ENCODE measurements at places on chromosomes 1 and 21.

GRCh38 chr1:1929639-1930545, 10.8 kb upstream of the TMEM52 start:
- no peak for DNase-seq

- DNase-seq, result no peak
These were observed 97.2 kb downstream of the ZFYVE9 start for GRCh38 chr1:52238887-52239707.

GRCh38 chr1:28756846-28757245, 20.1 kb downstream of the YTHDF2 start:
- no peak for DNase-seq

DNA sequence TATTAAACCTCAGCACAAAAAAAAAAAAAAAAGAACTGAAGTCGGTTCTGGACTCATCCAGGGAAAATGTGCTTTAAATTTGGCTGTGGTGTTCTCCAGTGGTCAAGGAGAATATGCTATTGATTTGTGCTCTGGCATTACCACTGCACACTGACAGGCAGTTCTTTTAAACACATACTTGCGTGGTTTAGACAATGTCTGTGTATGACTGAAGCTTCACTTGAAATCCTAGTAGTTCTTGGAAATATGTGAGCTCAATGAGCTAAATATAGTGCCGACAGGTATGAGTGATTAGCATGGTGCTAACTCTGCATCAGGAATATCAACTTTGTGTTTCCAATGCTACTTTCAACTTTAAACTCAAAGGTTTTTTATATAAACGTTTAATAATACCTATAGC, 415.6 kb downstream of the SMYD3 start:
- no peak for DNase-seq

GRCh38 chr1:43233631-43234030, 36.2 kb upstream of the TMEM125 start:
- no peak for DNase-seq

GRCh38 chr1:87129038-87129437, 199.6 kb upstream of the LMO4 start:
- DNase-seq, result no peak

DNA sequence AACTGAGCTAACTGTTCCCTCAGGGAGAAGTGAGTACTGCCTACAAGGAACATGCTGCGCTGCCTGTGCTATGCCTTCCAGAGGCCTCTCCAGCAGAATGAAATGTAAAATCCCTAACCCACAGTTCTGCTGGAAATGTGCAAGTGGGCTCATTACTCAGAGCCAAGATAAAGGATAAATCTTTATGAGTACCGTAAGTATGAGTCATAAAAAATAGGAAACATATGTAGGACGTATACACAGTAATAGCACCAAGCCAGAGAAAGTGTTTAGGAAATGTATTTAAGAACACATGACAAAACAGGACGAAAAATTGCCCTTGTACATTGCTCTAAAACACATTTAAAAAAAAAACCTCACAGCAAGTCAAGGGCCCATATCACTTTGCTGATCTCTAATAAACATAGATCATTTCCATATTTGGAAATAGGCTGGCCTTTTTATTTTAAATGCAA, 104.6 kb downstream of the TGFBR3 start:
- no peak for DNase-seq

GRCh38 chr21:29501451-29501850, 202.7 kb downstream of the BACH1 start:
- DNase-seq, result no peak

GRCh38 chr1:115238336-115239147, 99.5 kb downstream of the NGF start:
- no peak for DNase-seq

DNA sequence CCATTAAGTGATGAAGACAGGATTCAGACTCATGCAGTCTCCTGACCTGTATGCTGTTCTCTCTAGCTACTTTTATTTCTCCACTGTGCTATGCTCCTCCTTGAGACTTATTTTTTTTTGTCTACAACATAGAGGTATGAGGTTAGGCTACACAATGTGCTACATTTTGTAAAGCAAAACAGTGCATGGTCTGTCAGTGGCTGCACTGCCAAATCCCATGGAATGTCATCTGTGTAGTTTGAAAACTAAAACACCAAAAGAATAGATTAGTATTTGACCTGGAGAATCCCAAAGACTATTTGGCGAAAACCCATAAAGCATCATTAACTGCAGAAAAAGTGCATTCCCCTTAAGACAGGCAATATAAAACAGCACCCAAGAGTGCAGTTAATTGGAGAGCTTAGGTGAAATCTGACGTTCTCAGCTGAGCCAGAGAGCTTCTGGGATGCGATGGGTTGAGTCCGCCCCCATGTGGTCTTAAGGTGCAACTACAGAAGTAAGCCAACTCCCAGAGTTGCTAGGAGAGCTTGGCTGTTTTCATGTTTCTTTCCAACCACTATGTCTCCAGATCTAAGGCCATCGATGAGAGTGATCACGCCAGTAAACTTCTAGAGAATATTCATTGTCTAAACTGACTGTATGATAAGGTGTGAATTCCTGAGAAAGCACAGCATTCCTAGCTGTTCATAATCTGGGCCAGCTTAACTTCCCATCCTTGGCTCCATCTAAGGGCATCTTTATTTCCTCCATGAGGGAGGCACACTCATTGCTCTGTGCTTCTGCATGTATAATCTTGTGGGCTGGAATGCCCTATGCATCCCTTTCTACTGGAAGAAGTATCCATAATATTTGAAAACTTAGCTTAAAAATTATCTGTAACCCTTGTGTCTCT, 20.7 kb upstream of the CYP2J2 start:
- DNase-seq, result peak; percentile 45

DNA sequence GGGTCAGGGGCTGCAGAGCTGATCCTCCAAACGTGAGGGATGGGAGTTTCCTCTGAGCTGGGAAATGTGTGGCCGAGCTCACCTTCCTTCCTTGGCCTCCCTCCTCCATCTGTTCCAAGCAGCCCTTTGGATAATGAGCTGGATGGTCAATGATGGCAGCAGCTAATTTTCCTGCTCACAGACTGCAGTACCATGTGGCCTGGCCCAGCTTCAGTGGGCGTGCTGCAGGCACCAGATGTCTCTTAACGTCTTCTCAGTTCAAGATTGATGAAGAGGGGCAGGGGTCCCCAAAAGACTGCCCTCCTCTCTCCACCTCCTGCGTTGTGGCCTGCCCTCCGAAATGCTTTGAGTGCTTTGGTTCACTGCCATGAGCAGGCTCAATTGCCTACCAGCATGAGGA, 86.0 kb downstream of the UBIAD1 start:
- no peak for DNase-seq

DNA sequence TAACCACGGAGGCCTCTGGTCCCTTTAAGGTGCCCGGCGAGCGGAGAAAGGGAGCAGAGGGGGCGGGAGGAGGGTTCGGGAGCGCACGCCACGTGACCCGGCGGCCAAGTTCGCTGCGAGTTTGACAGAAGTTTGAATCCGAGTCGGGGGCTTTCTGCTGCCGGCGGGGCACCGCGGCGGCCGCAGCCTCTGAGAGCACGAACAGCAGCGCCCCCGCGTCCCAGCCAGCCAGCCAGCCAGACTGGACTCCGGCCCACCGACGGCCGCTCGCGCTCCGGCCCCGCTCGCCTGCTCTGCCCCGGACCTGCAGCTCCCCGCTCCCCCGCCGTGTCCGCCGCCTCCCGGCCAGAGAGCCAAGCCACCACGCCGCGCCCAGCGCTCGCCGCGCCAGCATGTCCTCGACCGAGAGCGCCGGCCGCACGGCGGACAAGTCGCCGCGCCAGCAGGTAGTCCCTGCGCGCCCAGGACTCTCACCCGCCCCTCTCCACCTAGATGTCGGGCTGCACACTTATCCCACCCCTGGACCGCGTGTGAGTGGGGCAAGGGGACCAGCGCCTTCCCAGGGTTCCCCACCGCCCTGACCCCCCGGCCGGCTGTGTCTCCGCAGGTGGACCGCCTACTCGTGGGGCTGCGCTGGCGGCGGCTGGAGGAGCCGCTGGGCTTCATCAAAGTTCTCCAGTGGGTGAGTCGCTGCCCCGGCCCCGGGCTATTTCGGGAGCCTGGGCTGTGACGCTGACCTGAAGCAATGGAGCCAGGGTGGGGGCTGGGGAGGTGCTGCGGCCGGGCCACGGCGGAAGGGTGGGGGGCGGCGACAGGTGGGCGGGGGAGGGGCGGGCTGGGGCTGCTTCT, at the start of gene SYPL2:
Gene SYPL2 (plus strand): TSS at position 95 of the 849 bp plus-strand sequence. CDS start 298 bp downstream, at position 393.
- DNase-seq, result no peak

DNA sequence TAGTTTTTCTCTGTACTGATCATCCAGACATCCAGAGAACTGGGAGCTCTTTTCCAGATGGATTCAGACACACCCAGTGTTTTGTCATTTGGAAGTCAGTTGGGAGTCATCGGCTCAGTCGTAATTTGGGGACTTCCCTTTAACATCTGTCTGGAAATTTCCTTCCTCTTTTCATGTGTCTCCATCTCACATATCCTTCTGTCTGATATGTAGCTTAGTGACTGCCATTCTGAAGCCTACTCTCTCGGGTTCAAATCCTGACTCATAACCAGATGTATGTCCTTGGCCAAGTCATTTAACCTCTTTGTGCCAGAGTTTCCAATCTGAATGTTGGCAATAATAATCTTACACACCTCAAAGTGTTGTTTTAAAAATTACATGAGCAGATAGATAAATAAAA, 3.0 kb downstream of the MORC3 start:
- no peak for DNase-seq

DNA sequence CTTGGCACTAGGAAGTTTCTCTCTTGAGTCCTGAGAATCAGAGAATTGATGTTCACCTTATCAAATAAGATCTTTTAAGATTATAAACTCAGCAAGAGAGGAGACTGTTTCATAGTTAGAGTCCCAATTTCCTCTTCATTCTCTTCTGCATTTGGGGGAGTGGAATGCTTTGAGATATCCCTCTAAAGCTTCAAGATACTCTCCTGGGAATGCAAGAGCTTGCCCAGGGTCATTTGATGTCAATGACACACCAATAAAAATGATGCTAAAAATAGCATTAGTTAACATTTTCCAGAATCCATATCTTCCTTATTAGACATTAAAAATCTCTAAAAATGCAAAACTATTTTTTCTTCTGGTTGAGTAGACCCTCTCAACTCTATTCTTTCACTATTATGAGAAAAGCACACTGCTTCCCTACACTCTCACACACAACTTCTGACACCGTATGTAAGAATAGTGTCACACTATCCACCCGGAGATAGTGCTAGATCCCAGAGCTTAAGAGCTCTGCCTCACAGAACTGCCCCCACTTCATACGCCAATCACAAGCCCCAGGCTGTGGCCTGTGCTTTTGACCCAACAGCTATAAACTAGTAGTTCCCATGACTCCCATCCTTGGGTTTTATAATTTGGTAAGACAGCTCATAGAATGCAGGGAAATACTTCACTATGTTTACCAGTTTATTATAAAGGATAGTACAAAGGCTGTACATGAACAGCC, 399.9 kb upstream of the RUNX1 start:
- no peak for DNase-seq

DNA sequence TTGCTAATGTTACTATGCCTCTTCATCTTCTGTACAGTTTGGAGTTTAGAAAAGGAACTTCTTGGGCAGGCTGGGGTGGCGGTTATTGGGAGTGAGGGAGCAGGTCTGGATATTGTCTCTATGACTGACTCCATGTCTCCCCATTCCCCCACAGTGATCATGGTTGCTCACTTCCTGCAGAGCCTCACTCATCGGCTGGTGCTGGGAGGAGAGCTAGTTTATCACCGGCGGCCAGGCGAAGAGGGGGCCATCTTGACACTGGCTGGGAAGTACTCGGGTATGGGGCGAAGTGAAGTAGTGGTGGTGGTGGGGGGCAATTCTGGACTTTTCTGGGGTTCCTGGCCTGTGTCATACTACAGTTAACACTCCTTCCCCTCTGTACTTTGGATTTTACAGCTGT, 2.2 kb downstream of the TOMM40L start:
- DNase-seq, result no peak

GRCh38 chr1:39800471-39800835, 11.8 kb upstream of the BMP8B start:
- no peak for DNase-seq

- DNase-seq, result peak; percentile 76
These were observed 95.3 kb downstream of the PIK3R3 start for GRCh38 chr1:46036894-46037839.

- DNase-seq, result no peak
These were observed 70.0 kb downstream of the HMCN1 start for GRCh38 chr1:185804206-185804605.

GRCh38 chr1:220747437-220748088, 559 bp upstream of the MTARC2 start:
- no peak for DNase-seq

DNA sequence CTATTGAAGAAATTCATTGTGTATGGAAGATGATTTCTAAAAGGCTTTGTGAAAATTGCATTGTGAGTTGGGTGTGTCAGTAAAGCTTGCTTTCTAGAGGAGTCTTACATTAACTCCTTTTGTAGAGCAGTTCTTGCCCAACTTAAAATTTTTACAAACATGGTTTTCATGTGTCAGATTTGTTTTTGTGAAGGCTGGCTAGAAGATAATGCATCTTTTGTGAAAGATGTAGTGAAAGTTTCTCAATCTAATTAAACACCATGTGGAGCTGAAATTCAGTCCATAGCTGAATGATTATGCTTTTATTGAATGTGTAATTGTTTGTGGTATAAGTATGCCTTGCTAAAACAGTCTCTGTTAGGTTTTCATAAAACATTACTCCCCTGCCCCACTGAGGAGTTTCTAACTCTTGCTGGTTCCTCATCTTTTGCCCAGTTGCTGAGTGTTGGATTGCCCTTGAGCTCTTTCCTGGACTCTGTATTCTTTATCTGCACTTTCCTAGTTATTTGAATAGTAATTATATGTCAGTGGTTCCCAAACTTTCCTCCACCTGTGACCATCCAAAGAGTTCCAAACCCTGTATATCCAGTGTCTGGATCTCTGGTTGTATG, 38.0 kb downstream of the KCTD3 start:
- DNase-seq, result peak; percentile 82

DNA sequence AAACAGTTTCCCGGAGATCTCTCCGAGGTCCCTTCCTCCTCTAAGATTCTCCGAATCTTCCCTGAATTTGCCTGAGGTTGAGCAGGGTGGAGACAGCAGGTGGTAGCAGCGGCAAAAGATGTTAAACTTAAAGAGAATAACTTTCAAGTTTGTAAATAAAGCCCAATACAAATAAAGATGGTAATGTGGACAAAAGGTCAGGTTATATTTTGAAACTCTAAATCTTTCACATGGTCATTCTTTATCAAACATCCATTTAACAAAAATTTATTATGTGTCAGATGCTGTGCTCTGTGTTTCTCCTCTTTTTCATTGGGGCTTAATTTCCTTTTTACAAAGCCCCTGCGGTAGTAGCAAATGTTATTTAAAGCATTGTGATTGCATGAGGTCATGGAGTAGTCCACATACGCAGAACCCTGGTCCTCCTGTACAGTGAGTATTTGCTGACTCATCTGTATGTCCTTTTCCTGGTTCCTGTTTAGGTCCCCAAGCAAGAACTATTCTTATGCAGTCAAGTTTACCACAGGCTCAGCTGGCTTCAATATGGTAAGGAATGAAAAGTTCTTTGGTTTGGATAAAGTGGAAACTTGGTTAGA, 119.2 kb downstream of the ITSN1 start:
- DNase-seq, result peak; percentile 35

Measured in foreskin melanocyte (primary cell).